Activated CD4-positive, alpha-beta T cell treated with anti-CD3 and anti-CD28 coated beads, Interleukin-2, amount 50 U/mL, for 48 hours (primary cell): ENCODE measurements at places on chromosomes 2 and 18.
A peak's percentile ranks its signal among the peaks of the same experiment; 100 is the strongest.

GRCh38 chr2:40470822-40471813 lies 19.2 kb upstream of the SLC8A1 start:
- DNase-seq, result no peak

- no peak for DNase-seq
Observed at GRCh38 chr18:53534695-53535094, 689.8 kb downstream of the MBD2 start.

GRCh38 chr2:24859968-24860600 lies 60.0 kb downstream of the ADCY3 start:
- DNase-seq, result no peak

DNA sequence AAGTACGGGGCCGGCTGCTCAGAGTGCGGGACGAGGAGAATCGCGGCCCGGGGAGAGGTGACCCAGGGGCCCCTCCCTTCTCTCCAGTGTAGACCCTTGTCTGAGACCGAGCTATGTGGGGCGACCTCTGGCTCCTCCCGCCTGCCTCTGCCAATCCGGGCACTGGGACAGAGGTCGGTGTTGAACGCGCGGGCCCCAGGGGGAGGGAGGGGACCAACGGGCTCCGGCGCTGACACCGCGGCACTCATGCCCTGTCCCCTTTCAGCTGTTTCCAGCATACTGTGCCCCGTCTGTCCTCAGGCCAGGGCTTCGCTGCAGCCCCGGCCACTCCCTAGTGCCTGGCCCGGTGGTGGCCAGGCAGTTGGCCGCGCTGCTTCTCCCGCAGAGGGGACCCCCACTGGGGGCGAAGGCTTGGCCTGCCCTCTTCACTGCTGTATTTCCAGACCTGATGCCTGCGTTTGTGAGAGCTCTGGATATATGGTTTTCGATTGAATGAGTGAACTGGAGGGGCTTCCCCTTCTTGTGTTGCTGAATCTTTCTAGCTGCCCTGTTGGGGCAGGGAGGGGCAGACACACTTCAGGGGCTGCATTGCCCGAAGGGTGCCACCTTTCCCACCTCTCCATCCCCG lies 809 bp downstream of the DBI start:
- peak; percentile 66 for DNase-seq

DNA sequence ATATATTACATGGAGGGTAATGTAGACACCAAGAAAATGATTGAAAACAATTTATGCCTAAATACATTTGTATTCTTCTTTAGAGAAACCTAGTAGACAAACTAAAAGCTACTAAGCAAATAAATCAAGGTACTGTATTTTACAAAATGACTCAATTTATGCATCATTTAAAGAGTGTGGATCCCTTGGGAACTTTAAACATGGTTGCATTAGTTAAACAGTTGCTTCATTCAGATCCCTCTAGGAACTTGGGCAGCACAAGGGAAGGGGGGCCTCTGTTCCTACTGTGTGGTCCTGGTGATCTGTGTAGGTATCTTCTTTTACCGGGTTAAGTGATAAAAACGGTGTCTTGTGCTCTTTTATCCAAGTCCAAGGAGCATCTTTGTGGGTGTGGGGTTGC lies 31.5 kb upstream of the ATP8B1 start:
- DNase-seq, result no peak

GRCh38 chr2:233124421-233125080 lies 64.4 kb downstream of the INPP5D start:
- no peak for DNase-seq

DNA sequence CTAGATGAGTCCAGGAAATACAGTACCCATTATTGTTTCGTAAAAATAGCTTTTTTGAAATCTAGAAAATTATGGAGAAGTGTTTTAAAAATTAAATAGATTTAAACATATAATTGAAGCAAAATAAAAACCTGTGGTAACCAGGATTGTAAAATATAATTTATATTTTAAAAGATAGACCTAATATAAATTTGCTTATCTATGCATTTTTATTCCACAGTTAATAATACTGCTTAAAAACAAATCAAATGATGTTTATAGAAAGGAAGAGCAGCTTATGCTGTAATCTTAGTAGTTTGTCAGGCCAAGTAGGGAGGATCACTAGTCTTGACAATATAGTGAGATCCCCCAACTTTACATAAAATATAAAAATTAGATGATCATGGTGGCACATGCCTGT lies 388.9 kb upstream of the CNTNAP5 start:
- DNase-seq, result no peak

DNA sequence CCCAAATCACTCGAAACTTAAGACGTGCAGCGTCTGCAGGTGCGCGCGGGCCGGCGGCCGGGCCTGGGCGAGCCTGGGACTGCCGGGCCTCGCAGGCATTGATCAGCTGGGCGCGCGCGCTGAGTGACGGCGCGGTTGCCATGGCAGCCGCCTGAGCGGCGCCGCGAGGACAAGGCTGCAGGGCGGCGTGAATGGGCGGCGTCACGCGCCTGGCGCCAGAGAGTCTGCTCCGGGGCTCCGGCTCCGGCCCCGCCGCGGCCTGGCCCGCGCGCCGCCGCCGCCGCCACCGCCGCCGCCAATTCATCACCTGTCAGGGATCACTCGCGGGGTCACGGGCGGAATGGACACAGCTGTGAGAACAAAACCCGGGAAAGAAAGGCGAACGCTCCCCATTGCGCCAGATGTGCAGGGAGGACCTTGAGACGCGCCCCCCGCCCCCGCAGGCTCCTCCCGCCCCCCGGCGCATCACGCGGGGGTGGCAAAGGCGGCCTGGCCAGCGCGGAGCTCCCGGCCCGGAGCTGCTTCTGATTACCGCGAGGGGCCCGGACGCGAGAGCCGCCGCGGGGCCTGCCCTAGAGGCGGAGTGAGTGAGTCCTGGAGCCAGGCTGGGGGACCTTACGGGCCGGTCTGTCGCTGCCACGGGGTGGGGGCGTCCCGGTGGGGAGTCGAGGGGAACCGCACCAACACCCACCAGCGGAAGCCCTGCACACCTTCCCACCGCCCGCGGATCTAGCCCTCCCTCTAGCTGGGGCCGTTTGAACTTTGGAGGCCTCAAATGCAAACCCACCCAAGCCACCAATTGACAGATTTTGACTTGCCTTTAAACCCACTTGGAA lies 2.9 kb upstream of the ID2 start:
- peak; percentile 82 for DNase-seq
